NCI-H1930 (cell line): ENCODE measurements at places on chromosomes 7 and 10.

DNA sequence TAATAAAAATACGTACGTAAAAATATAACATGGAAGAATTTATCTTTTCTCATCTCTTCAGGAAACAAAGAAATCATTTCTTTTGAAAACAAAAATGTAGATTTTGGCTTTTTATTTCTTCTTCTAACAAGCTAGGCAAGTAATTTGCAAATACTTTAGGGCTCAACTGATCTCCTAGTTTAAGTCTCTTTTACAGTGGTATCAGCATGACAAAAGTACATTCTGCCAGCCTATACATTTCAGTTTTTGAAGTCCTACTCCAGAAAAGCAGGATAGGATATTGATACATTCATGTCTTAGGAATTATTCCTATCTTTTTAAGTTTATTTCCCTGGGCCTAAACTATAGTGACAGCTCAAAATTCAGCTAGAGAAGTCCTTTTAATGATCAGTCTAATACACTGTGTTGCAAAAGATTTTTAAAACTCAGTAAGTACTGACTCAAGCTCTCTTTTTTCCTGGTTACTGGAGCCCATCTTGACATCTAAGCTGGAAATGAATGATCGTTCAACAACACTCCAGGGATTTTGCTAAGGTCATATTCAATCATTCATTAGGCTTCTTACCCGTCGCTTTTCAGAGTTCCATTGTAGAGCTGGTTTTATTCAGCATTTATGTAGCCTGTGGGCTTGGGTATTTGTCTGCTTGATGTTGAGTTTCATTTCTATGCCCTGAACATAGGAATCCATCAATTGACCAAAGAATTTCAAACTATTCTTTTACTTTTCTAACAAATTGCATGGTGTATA, 12.2 kb upstream of the FAM53B start:
- no peak for DNase-seq

DNA sequence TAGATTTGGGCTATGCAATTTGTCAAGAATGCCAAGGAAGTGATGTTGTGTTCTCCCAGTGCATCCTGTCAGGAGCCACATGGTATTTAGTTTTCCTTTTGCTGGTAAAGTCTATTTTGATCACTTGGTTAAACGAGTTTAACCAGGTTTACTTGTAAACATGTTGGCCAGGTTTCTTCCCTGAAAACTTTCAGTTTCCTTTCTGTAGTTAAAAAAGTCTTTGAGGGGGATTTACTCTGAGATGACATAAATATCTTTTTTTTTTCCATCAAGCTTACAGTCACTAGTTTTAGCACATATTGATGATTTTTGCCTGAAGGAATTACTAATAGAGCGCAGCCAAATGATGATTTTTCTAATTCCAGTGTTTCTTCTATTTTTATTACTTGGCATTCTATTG, 320.5 kb downstream of the PHF14 start:
- no peak for DNase-seq

- no peak for DNase-seq
Observed at GRCh38 chr7:70165477-70166170, 567.3 kb downstream of the AUTS2 start.

- DNase-seq = no peak
Observed at GRCh38 chr7:24737281-24737680, 20.0 kb downstream of the GSDME start.

DNA sequence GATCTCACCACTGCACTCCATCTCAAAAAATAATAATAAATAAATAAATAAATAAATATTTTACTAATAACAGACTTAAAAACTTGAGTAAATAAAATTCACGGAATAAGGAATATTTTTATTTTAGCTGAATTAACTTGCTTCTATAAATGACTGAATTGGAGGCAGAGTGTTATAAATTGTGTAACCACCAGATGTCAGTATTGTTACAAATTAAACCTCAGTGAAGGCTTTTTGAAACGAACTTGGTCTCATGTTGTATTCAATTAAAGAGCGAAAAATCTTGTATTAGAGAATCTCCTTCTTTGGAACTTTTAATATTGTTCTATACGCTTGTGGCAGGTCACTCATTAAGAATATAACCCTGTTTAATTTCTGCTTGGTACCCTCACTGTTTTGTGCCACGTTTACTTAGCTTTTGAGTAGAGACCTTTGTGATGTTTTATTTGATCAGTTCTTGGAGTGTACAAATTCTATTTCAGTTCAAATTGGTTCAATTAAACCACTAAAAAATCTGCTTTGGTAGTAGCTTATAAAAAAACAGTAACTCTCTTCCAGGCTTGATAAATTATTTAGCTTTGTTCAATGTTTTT, 45.6 kb upstream of the SCIN start:
- peak; percentile 48 for DNase-seq

- no peak for DNase-seq
Observed at GRCh38 chr10:112981553-112981952, 31.5 kb downstream of the TCF7L2 start.

DNA sequence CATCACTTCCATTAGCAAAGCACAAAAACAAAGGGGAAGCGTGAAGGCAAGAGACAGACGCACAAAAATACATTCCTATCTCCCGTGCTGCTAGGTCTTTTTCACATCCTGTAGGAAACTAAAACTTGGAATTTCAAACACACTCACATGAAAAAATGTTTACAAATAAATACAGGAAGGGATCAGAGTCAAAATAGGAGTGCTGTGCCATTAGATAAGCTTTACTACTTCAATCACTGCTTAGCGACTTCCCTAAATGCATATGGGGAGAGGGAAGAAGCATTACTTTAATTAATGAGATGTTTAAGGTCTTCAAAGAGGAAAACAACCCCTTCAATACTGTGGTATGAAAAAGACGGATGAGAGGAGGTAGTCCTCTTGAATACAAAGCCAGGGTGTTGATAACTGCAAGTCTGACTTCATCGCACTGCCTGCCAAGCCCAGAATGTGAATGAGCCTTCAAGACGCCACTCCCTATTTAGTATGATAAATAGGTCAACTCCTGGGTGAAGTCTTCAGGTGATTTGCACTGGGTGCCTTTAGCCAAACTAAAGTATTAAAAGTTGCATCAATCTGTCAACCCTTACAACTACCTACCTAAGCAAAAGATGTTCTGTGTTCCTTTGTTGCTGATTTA, 13.9 kb downstream of the PARD3 start:
- DNase-seq = no peak

- DNase-seq = no peak
Observed at GRCh38 chr10:110527731-110528171, 30.0 kb downstream of the DUSP5 start.

DNA sequence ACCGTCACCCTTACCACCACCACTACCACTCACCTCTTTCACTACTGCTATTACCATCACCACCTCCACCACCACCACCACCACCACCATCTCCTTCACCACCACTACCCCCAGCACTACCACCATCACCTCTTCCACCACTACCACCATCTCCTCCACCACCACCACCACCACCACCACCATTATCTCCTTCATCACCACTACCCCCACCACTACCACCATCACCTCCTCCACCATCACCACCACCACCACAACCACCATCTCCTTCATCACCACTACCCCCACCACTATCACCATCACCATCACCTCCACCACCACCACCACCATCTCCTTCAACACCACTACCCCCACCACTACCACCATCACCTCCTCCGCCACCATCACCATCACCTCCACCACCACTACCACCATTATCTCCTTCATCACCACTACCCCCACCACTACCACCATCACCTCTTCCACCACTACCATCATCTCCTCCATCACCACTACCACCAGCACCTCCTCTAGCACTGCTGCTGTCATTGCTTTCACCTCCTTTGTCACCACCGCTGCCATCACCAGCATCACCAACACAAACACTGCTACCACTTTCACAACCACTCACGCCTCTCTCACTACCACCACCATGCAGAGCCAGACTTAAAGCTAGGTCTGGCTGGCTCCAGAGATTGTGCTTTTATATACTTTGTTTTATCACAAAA, 109.3 kb downstream of the ICA1 start:
- no peak for DNase-seq

DNA sequence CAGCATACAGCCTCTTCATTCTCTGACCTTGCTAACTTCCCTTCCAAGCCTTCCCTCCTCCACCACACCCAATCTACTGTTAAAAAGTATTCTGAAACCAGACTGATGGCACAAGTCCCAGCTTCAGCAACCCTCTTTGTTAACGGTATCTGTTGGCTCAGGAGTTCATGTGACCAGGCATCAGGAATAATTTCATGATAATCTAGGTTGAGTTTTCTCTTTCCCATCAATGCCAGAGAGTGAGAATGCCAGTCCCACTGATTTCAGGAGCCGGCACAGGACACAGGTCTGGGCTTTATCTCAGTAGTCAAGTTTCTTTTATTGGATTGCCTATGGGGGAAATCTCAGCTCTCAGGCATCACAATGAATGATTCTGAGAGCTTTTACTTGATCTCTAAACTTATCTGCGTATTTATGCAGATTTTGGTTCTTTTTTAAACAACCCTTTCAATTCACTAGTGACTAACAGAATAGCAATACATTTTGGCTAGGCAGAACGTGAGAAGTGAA, 231.0 kb upstream of the LYZL1 start:
- no peak for DNase-seq

DNA sequence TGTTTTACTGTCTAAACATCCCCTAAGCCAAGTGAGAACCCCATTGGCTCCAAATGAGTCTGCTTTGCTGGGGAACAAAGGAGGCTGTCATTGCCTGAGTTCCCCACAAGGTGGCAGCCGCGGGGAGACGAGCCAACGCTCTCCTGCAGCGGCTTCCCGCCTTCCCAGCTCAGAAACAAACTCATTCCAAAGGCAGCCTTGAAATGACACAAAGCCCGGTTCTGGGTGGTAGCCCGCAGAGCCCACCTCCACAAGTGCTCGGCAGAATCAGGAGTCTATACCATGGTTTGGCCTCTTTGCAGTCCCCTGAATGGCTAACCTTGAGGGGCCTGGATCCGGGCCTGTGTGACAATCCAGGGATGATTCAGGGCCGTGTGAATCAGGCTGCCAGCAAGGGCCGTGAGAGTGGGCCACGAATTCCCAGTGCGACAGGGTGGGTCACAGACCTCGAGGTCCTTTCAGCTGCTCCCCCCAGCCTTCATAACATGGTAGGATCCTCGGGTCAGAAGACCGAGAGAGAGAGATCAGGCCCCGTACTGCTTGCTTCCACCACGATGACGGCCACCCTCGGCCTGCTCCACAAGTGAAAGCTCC, 79.7 kb downstream of the DLG5 start:
- DNase-seq = peak; percentile 12

GRCh38 chr7:142878315-142878714, 7.2 kb downstream of the TRPV6 start:
- DNase-seq = no peak

- no peak for DNase-seq
Observed at GRCh38 chr7:114854369-114854768, 67.5 kb upstream of the MDFIC start.

DNA sequence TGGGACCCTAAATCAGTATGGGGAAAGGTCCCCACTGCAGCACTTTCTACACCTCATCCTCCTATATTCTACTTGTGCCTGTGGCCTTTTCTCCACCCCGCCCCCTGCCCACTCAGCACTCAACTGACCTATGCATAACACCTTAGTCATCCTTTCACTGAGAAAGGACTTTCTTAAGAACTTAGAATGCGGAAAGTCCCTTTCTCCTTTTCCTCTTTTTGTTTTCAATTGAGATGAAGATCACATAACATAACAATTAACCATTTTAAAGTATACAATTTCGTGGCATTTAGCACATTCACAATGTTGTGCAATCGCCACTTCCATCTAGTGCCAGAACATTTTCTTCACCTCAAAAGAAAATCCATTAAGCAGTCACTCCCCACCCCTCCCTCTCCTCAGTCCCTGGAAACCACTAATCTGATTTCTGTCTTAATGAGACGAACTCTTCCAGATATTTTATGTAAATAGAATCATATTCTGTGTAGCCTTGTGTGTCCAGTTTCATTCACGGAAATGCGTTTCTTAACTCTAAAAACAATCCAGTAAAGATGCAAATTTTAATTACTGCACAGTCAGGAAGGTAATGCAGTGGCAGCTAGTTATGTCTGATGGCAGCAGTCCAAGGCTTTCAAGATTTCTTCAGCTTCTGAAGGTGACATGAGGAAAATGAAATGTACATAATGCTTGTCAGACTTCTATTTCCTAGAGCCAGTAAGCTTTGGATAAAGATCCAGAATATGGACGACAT, 41.7 kb downstream of the FAS start:
- no peak for DNase-seq

- DNase-seq = no peak
Observed at GRCh38 chr7:143320620-143321019, 4.7 kb downstream of the CLCN1 start.

DNA sequence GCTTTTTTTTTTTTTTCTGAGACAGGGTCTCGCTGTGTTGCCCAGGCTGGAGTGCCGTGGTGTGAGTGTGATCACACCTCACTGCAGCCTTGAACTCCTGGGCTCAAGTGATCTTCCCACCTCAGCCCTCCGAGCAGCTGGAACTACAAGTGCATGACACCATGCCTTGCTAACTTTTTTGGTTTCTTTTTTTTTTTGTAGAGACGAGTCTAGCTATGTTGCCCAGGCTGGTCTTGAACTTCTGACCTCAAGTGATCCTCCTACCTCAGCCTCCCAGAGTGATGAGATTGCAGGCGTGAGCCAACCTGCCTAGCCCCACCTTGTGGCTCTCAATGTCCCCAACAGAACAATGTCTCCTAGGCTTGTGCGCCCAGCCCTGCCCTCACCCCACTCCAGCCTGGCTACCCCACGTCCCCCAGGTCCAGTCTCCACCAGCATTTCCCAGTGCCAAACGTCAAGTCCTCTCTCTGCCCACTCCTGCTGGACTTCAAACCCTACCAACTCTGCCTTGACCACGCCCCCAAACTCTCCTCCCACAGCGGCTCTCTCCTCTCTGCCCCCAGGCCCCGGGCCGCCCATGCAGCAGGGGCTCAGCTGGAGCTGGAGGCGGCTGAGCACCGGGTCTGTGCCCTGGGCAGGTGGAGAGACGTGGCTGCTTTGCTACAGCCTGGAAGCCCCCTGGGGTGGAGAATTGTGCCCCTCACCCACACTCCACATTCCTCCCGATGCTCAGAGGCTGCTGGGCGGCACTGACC, 18.9 kb downstream of the BHLHA15 start:
- no peak for DNase-seq

- no peak for DNase-seq
Observed at GRCh38 chr10:79391231-79392019, 44.2 kb downstream of the PPIF start.

GRCh38 chr10:131254859-131255252, 56.7 kb downstream of the TCERG1L start:
- DNase-seq = no peak

GRCh38 chr7:92768501-92769393, 67.6 kb downstream of the CDK6 start:
- no peak for DNase-seq

DNA sequence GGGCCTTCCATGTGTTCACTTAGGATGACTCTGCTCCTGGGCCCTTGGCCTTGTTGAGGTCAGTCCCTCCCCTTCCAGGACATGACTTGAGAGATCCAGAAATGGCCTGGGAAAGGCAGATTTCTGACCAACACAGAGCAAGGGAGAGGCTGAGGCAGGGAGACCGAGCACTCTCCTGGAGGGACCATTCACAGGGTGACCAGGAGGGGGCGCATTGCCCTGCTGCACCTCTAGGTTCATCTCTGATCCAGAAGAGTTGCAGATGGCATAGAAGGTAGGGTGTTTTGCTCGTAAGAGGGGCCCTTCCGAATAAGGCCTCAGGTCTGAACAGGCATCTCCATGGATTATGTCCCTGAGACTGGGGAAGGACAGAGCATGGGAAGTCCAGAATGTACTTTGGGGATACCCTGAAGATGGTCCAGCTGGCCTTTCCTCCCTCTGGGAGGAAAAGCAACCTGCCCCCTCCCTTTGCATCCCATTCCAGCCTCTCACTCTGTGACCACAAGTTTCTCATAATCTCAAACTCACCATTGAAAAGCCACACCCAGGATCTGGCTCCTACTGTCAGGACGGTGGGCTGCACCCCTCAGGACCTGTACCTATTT, 6.6 kb downstream of the DMBT1 start:
- DNase-seq = no peak
